ENCODE measurements at places on chromosomes 4 and X.

GRCh38 chrX:102339312-102340298 is 92.6 kb downstream of the NXF2 start:
- DNase-seq, result no peak

DNA sequence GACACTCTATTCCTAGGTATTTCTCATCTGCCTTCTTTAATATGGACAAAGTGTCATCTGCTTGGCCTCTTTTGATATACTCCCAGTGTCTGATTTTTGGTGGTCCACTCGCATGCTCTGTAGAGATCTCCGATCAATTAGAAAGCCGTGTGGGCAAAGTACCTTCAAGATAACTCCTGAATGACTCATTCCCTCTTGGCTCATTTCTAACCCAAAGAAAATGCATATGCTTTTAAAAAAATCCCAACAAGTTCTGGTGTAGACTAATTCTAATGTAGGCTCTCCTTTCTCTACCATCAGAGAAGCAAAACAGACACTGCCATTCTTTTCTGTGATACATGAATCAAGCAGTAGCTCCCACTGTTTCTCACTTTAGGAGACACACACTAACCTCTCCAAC is 714.9 kb upstream of the ADGRL3 start:
- DNase-seq, result no peak

GRCh38 chr4:171889681-171890080 is 76.5 kb downstream of the GALNTL6 start:
- no peak for DNase-seq

DNA sequence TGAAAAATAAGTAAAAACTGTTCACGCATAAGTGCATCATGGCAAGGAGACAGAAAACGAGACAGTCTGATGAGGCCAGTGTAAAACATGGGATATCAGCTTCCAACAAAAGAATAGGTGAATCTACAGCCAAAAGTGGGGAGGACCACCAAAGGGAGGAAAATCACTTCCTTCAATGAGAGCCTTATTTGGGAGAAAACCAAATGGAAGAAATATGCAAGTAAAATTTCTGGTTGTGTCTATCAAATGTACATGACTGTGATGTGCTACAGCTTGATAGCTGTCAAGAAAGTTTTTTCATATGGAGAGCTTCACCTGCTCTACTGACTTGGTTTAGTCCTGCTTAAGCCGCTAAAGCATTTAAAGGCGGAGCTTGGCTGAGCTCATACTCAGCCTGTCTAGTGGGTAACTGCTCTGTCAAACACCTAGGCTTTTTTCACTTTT is 66.2 kb downstream of the MAGEA1 start:
- peak; percentile 63 for DNase-seq

All from NCI-H1105 treated with DMSO at 0.1 percent for 48 hours (cell line).